Smooth muscle cell of the brain vasculature (primary cell): ENCODE measurements at places on chromosomes 6 and 20.

- DNase-seq, result no peak
These were observed 43.9 kb downstream of the ATG5 start for GRCh38 chr6:106281661-106282060.

DNA sequence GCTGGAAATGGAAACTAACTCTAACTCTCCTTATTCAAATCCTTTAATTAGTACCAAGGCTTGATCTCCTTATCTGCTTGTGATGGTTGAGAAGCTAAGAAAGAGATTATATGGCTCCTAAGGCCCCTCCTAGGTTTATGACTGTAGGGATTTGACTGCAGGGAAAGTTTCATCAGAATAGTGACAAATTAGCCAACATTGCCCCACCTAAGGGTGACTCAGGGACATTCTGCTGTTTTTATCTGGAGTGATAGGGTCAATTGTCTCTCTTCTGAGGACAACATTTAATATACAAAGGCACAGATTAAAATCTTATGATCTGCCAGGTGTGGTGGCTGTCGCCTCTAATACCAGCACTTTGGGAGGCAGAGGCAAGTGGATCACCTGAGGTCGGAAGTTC is 138.1 kb upstream of the MARCKS start:
- DNase-seq, result no peak

GRCh38 chr6:122040261-122040660 is 359.2 kb upstream of the HSF2 start:
- no peak for DNase-seq

- DNase-seq, result no peak
These were observed 193.0 kb downstream of the BTBD3 start for GRCh38 chr20:12110711-12111110.

GRCh38 chr6:53824714-53825113 is 29.9 kb downstream of the LRRC1 start:
- no peak for DNase-seq

- no peak for DNase-seq
These were observed 341.3 kb downstream of the ZFAND3 start for GRCh38 chr6:38160831-38161230.

DNA sequence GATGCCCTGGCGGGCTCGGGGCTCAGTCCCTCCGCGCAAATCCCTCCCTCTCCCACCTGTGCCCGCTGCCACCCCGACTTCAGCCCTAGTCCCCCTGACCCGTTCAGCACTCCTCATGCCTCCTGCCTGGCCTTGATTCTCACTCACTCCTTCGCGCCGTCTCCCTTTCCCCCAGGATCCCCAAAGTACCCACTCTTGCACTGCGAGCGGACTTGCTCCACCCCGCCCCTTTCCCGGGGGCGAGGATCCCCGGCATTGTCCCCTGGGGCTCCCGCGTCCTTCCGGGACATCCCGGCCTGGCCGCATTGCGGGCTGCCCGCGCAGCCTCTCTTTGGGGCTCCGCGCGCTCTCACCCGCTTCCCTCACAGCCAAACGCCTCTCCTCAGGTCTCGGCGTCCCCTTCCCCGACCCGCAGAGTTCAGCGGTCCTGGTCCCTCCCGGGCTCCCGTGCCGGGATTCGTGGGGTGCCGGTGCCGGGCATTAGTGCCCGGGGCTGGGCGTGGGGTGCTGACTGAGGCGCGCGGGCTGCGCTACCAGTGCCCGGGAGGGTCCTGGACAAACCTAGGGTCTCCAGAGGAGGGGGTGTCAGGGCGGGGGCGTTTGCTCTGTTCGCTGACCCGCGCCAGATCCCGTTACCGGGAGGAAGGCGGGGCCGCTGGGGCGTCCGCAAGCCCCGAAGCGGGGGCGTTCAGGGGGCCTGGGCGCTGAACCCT is 45.5 kb upstream of the SUPT3H start:
- DNase-seq, result no peak

GRCh38 chr20:8043687-8044282 is 24.2 kb upstream of the TMX4 start:
- DNase-seq, result peak; percentile 9

DNA sequence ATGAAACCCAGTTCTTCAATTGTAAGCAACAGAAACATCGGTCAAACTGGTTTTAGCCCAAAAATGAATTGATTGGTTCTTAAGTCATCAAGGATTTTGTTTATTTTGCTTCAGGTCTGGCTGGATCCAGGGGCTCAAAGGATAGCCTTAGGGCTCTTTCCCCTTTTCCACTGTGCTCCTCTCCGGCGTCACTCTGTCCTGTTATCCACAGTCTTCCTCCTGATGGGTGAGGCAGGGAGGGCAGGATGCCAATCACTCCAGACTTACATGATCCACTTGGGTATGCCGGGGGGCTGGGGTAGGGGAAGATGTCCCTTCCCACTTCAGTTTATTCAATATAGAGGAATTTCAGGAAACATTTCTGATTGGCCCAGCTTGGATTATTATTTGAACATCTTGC is 40.0 kb downstream of the PLAGL2 start:
- no peak for DNase-seq

DNA sequence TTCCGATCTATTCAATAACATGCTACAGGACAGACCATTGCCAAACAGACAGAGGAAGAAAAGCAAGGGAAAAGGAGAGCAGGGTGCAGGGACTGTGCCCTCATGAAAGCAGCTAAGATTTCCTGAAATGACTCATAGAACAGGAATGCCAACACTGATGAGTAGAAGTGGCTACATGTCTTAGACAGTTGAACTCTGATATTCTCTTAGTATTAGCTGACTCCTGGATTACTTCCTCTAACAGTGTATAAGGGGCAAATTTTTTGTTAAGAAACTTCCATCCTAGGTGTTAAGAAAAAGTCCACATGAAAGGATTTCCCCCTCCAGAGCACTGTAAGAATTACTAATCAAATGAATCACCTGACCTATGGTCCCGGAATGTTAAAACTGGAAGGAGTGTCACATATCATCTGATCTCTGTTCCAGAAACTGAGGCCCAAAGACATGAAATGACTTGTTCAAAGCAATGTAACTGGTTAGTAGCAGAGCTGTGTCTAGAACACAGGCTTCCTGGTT is 224.9 kb downstream of the IBTK start:
- DNase-seq, result no peak

GRCh38 chr6:108689272-108690161 is 128.8 kb downstream of the FOXO3 start:
- no peak for DNase-seq

DNA sequence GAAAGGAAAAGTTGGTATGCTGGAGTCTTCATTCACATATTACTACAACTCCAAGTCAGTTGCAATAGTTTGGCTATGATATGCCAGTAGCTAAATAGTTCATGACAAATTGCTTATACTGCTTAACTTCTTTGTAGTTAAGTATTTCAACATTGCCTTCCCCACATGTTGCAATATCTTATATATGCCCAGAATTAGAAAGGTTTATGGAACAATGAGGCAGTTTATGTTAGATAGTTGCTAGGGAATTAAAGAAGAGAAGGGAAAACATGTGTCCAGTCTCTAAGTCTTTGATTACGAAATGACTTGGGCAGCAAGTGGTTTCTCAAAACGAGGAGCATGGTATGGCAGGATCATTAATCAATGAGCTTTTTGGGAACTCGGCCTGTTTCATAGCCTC is 145.8 kb downstream of the PLCB4 start:
- no peak for DNase-seq

DNA sequence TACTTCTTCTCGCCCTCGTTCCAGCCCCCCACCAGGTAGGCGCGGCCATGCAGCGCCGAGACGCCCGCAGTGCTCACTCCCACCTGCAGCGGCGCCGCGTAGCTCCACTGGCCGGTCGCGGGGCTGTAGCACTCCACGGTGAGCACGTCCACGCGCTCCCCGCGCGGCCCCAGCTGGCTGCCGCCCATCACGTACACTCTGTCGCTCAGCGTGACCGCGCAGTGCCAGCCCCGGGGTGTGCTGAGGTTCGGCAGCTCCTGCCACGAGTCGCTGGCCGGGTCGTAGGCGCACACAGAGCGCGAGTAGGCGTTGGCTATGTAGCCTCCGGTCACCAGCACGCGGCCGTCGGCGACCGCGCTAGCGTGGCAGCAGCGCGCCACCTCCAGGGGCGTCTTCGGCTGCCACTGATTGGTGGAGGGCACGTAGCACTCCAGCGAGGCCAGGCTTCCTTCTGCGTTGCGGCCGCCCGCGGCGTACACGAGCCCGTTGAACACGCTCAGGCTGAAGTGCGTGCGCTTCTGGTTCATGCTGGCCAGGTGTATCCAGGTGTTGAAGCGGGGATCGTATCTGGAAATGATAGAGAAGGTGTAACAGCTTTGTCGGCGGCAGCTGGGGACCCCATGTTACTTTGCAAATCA is 13.7 kb downstream of the KLHL31 start:
- DNase-seq, result no peak

GRCh38 chr6:14015964-14016363 is 91.2 kb downstream of the RNF182 start:
- no peak for DNase-seq

- DNase-seq, result no peak
These were observed 66.6 kb downstream of the PREX1 start for GRCh38 chr20:48761023-48761785.

DNA sequence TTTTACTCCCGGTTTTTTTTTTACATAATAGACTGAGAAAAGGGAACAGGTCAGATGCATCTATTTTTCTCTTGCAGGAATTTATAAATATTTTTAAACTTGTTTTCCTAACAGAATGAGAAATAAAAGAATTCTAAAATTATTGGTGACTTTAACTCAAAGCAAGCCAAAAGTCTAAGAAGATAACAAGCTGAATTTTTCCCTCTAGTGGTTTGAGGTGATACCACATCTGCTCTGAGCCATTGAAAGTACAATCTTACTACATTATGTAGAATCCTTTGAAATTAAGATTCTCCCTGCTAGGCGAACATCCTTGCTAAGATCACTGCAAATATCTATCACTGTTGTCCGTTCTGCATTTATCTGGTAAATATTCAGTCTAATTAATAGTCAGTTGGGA is 10.7 kb upstream of the STMND1 start:
- no peak for DNase-seq

- DNase-seq, result no peak
These were observed 211.9 kb downstream of the GRIK2 start for GRCh38 chr6:101605426-101605825.

- no peak for DNase-seq
These were observed 1.1 kb upstream of the TMEM74B start for GRCh38 chr20:1185790-1186334.

DNA sequence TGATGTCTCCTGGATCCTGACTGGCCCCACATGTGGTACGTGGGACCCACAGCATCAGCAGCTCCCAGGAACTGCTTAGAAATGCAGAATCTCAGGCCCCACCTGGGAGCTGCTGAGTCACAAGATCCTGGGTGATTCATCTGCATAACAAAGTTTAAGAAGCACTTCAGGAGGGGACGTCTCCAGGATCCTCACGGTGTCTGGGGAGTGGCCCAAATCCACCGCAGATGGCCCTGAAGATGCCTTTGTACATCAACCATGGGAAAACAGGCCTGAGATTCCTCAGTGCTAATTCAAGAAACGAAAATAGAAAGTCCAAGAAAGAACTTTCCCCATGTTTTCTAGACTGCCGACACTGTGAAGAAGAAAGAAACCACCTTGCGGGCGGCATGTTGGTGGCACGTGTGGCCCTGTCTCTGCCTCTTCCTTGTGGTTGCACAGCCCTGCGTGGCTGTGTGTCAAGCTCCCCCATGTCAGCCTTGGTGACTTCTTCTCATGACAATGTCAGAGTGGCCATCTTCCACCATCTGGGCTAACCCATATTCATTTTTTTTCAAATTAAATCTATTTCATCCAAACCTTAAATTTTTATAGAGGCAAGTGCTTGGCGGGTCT is 26.1 kb downstream of the RRBP1 start:
- DNase-seq, result no peak

- no peak for DNase-seq
These were observed 160.1 kb upstream of the CITED2 start for GRCh38 chr6:139534472-139535115.

DNA sequence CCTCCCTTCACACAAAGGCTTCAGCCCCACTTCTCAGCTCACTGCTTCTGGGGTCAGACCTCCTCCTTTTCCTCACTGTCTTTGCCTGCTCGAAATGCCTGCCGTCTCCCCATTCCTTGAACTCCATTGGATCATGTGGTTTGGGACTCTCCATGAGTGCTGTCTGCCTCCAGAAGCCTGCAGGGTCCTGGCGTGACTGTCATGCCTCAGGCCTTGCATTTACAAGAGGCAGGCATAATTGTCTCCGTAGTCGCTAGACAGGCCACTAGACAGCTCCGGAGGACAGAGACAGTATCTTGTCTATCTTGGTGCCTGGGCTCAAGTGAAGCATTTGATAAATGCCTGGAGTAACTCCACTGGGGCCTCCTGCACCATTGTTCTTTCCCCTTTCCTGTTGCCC is 15.3 kb downstream of the PNLDC1 start:
- DNase-seq, result no peak

DNA sequence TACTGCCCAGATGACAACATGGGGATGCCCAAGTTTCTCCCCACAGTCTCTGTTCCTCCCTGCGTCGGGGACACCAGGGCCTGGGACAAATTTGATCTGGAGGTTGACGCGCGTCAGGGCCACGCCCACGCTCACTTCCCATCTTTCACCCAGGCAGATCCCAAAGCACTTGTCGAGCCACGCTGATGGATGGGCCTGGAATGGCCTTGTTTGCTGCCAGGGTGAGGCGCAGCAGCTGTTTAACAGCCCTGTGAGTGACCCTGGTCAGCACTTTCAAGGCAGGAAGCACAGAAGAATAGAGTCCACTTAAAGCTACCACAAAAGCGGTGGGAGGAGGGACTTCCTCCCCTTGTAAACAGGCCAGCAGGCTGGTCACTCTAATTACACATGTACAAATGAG is 324.7 kb upstream of the JARID2 start:
- DNase-seq, result no peak

- peak; percentile 31 for DNase-seq
These were observed 143.7 kb downstream of the KLHL32 start for GRCh38 chr6:97068211-97068610.

DNA sequence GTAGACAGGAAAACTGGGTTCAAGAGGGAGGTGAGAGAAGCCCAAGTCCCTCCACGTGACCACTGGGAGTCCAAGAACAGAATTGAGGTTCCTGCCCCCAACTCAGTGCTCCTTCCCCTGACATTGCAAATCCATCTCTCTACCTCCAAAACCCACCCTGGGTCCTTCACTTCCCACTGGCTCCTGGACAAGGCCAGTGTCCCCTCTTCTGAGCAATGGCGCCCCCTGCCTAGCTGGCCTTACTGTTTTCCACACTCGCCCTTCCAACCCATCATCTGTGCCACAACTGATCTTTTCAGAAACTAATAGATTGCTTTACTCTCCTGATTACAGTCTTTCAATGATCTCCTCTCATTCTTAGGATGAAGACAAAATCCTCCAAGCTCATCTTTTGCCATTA is 200.3 kb downstream of the ANKRD60 start:
- no peak for DNase-seq

DNA sequence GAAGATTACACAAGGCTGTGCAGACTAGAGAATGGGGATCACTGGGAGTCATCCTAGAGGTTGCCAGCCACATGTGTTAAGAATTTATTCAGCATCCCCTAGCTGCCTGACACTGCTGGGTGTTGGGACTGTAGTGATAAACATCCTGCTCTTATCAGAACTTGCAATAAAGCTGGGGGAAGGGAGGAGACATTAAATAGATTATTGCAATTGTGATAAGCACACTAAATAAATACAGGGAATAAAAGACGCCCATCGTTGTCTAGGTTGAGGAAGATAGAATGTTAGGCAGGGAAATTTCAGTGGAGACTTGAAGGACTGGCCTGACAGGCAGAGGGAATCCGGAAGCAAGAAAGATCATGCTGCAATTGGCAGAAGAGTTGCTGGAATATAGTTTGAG is 33.2 kb upstream of the TRAM2 start:
- DNase-seq, result no peak

GRCh38 chr20:50279988-50280850 is 89.6 kb downstream of the CEBPB start:
- DNase-seq, result no peak
